C1 segment of cervical spinal cord (tissue), 14 donors: ENCODE measurements at places on chromosomes 4 and X.

- DNase-seq, result no peak
These were observed 31.2 kb upstream of the UXT start for GRCh38 chrX:47690175-47690574.

DNA sequence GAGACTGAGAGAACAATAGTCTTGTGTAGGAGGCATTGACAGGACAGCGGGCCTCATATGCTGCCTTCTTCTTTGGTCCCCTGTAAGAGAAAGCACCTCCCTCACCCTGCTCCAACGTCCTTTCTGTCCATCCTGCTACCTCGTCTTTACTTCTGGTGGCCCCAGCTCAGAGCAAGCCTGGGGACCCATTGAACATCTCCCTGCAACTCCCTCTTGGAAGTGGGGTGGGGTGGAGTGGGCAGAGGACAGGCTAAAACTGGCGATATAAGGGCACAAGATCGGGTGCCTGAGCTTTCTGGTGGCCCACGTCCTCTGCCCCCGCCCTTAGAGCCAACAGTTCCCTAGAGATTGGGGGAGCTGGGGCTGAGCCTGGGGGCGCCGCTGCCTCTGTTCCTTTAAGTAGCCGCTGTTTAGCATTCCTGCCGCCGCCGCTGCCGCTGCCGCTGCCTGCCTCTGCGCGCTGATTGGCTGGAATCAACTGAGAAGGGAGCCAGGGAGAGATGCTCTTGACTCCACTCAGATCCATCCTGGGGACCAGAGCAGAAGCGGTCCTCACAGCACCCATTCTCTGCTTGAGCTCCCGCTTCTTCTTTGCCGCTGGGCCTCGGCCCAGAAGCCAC is at the start of gene DLG3:
Gene DLG3 (plus strand): TSS at position 510 of the 620 bp plus-strand sequence. CDS start 367 bp downstream, outside the sequence.
- DNase-seq, result peak; percentile 36

GRCh38 chrX:38365954-38366353 is 13.6 kb downstream of the OTC start:
- DNase-seq, result no peak

DNA sequence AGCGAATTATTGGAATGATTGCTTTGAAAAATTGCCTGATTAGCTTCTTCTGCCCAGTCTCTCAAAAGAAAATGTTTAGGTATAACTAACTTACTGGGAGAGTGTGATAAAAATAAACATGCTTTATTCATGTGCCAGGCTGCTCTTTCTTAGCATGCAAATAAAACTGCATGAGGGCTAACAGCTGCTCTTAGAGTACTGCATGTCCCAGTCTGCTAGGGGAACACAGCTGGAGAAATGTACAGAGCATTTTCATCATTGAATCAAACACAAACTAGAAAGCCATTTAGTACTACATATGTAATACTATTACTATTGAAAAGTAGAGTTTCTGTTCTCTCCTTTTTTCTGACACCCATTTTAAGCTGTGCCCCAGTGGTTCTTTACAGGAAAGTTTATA is 726.0 kb downstream of the GRID2 start:
- DNase-seq, result no peak

DNA sequence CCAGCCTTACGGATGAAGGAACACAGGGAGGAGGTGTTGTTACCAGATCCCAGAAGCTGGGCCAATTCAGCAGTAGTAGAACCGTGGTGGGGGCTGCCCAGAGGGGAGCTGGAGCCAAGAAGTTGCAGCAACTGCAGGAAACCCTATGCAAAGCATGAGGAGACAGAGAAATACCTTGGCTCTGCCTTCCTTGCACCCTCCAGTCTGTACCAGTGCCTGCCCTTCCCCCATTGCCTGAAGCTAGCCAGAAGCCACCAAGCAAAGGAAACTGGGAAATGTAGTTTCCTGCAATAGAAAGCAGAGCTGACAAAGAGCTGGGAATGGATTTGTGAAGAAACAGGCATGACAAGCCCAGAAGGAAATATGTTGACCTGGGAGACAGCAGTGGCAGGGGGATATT is 108.7 kb upstream of the FUNDC1 start:
- DNase-seq, result no peak

DNA sequence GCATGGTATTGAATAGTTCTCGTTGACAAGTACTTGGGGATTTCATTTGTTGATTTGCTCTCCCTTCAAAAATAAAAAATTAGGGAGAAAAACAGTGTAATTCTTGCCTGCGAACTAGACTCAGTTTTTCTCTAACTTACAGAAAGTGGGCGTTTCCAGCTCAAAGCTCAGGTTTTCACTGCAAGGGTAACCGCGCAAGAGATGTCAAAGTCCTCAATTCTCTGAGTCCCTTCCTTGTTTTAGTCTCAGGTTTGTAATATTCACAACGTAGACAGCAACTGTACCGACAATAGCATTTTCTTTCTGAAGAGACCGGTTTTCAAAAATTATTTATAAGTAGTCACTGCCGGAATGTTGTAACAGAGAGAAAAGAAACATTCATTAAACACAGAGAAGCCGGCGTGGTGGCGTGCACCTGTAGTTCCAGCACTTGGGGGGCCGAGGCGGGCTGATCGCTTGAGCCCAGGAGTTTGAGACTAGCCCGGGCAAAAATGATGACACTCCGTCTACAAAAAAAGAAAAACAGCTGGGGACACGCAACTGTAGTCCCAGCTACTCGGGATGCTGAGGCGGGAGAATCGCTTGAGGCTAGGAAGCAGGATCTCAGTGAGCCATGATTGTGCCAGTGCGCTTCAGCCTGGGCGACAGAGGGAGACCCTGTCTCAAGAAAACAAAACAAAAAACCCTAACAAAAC is 774 bp downstream of the ZCCHC4 start:
- DNase-seq, result no peak

GRCh38 chr4:40323866-40324265 is 11.3 kb upstream of the CHRNA9 start:
- DNase-seq, result no peak

GRCh38 chr4:37535872-37536271 is 150.3 kb downstream of the RELL1 start:
- no peak for DNase-seq

DNA sequence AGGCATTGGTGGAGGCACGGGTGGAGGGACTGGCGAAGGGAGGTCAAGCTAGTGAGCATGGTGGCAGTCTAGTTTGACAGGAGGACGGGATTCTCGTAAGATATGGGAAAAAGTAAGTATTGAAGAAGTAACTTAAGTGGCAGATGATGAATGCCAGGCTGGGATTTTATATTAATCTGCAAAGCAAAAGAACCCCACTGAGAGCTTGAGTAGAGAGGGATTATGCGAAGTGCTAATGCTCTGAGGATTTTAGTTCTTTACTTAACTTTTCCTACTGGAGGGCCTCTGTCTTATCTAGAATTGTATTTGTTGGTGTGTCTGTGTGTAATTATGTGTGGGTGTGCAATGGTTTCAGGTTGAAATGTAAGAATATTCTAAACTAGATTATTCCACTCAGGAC is 327.9 kb downstream of the FAT4 start:
- DNase-seq, result no peak

DNA sequence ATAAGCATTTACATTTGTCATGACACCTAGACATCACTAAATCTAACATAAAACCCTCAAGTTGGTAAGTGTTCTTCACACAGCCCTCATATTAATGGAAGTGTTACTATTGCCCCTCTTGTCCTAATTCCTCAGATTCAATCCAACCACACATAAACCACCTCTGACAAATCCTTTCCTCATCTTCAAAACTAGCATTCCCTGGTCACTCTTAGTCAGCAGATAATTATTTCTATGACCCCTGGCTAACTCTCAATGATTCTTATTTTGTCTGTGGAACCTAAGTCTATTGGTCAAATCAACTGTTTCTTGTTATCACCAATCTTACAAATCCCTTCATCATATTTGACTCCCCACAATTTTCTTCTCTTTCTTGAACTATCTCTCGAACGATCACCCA is 168.6 kb downstream of the PPP3CA start:
- no peak for DNase-seq

GRCh38 chrX:155997436-155997835 is at the start of gene IL9R:
Gene IL9R, plus strand, starts transcription at chrX:155997696. Its CDS starts 64 bp downstream, at chrX:155997760.
- no peak for DNase-seq

- no peak for DNase-seq
These were observed 234.3 kb downstream of the PALLD start for GRCh38 chr4:168731006-168731636.
